ENCODE measurements at places on chromosomes 7 and 10. TPM values are rescaled to one million over a fixed set of nuclear protein-coding genes. Genes with fewer than 3 reads are reported as not detected.

The PLAU gene
- total RNA-seq, result 115 TPM

GRCh38 chr10:33507662-33508425 lies 173.4 kb upstream of the NRP1 start:
- DNase-seq, result peak; percentile 43

DNA sequence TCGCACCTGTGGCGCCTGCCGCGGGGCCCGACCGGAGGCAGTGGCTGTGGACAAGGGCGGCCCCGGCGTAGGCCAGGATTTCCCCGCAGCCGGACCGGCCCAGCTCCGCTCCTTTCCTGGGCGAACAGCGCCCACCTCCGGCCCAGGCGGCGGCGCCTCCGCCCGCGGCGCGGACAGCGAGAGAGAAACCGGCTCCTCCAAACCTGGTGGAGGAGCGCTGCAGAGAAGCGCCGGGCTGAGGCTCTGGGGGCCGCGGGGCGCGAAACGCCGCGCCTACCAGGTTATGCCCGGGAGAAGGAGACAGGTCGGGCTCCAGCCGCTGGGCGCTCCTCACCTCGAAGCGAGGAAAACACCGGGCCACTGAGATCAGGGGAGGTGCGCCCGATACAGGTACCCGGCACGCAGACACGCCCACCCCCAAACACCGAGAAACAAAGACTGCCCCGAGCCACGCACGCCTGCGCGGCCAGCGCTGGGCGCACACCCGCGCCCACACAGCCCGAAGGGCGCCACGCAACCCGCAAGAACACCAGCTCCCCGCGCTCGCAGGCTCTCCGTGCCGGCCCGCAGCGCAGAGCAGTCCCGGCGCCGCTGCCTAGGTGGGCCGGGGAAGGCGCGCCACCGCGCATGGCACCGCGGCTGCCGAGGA lies 3.3 kb downstream of the GRID1 start:
- DNase-seq, result no peak

GRCh38 chr7:39950473-39951225 lies 593 bp downstream of the CDK13 start:
- peak; percentile 40 for DNase-seq

DNA sequence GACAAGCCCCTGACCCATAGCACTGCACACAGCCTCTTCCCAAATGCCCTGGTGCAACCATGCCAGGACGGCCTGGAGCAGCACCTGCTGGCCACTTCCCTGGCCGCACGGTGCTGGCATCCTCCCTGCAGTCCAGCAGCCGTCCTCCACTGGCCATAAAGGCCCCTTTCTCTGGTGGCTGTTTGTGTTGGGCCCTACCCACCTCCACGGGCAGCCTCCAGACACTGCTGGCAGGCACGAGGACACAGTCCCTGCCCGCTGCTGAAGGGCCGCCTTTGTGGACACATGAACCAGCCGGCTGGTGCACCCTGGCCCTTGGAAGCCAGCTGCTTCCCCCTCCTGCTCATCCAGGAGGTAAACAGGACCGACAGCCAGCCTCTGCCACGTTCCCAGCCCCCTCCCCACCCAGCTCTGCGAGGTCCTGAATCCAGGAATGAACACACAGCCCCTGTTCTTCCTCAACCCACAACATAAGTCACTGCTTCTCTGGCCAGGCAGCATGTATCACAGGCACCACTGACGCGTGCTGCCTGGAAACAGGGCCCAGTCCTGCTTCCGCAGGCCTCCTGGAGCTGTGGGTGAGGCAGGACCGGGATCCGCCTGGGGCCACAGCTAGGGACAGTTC lies 43.8 kb downstream of the SPOCK2 start:
- DNase-seq, result peak; percentile 28

DNA sequence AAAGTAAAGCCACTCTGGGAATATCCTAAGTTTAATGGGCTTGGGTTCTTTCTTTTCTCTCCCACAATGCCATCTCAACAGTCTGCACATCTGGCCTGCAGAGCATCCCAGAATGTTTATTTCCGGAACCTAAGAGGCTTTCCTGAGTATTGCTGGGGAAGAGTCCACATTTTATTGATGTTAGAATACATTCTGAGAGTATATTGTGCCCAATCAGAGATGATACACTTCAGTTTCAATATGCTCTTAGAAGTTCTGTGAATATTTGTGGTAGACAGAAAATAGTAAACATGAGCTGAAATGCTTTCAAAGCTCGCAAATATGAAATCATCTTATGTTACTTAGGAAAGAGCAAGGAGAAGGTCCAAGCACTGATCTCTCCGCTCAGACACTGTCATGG lies 200.6 kb downstream of the TWIST1 start:
- no peak for DNase-seq

The ALOX5 gene
- total RNA-seq, result not detected

- DNase-seq, result peak; percentile 77
Measured at GRCh38 chr10:51063659-51064535, 10.4 kb upstream of the PRKG1 start.

The ZP3 gene
- total RNA-seq, result 0.83 TPM

The BMPER gene
- total RNA-seq, result 7.5 TPM

DNA sequence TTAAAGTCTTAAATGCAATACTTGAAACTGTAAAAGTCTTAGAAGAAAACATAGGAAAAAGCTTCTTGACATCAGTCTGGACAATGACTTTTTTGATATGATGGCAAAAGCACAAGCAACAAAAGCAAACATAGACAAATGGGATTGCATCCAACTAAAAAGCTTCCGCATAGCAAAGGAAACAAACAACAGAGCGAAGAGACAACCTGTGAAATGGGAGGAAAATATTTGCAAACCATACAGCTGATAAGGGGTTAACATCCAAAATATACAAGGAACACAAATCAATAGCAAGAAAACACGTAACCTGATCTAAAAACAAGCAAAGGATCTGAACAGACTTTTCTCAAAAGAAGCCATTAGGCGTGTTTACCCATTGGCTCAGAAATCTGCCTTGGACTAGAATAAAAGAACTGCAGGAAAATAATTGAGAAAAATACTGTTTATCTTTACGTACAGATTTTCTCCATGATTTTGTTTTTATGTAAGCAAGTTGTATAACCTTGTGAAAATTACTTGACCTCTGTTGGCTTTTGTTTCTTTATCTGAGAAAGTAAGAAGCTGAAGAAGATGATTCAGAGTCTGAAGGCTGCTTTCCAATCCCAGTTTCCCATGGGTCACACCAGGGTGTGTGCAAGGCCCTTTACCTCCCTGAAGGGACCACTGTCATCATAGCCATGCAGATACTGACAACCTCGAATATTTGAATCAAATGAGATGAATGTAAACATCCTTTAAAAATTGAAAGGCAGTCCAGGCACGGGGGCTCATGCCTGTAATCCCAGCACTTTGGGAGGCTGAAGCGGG lies 99.1 kb upstream of the LANCL2 start:
- DNase-seq, result peak; percentile 27

DNA sequence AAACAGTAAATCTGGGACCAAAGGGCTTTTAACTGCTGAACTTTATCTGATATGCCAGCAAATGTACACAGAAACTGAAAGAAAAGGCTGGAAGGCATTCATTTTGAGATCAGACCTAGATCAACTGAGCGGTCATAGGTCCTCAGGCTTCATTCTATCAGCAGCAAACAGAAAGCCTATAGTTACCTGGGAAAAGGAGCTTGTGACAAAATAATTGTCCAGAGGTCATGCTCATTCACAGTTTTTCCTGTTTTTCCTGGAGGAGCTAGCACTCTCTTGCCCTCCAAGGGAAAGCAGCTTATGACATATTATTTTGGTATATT lies 320.2 kb downstream of the AHR start:
- no peak for DNase-seq

GRCh38 chr10:132877473-132877872 lies 64.9 kb downstream of the CFAP46 start:
- DNase-seq, result no peak

The CYP2E1 gene
- total RNA-seq, result 0.36 TPM

- peak; percentile 41 for DNase-seq
Measured at GRCh38 chr7:128398016-128398840, 11.6 kb downstream of the IMPDH1 start.

GRCh38 chr7:318476-318875 lies 28.5 kb downstream of the FOXL3 start:
- DNase-seq, result no peak

DNA sequence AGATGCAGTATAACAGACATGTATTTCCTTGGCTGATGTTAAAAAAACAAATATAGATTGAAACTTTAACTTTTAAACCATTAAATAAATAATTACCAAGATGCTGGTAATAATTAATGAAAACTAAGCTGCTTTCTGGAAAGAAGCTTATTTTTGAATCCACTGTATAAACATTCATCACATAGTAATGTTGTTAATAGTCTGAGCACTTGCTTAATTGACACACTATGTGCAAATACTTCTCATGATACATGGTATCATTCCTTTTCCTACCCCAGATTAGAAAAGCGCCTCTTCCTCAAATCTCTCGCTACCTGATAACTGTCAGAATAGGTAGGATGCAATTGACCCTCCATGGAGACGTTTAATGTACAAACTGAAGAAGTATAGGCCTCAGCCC lies 15.0 kb upstream of the COL28A1 start:
- no peak for DNase-seq

- DNase-seq, result no peak
Measured at GRCh38 chr7:137302081-137302480, 41.5 kb downstream of the PTN start.

DNA sequence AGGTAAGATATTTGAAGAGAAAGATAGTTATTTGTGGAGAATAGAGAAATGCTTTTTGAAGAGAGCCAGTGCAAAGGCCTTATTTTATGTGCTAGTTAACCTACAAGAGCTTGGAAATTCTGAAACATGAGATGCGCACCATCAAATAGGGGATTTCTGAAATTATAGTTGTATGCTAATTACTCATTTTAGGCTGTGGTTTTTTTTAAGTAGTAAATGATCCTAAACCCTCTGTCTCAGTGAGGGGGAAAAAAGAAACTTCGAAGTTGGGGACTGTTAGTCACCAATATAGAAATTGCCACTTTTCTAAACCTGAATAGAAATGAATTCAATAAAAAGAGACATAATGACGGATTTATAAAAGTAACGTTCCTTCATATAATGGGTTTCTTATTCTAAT lies 119.3 kb upstream of the MDFIC start:
- no peak for DNase-seq

- no peak for DNase-seq
Measured at GRCh38 chr7:47771990-47772360, 176.3 kb downstream of the PKD1L1 start.

DNA sequence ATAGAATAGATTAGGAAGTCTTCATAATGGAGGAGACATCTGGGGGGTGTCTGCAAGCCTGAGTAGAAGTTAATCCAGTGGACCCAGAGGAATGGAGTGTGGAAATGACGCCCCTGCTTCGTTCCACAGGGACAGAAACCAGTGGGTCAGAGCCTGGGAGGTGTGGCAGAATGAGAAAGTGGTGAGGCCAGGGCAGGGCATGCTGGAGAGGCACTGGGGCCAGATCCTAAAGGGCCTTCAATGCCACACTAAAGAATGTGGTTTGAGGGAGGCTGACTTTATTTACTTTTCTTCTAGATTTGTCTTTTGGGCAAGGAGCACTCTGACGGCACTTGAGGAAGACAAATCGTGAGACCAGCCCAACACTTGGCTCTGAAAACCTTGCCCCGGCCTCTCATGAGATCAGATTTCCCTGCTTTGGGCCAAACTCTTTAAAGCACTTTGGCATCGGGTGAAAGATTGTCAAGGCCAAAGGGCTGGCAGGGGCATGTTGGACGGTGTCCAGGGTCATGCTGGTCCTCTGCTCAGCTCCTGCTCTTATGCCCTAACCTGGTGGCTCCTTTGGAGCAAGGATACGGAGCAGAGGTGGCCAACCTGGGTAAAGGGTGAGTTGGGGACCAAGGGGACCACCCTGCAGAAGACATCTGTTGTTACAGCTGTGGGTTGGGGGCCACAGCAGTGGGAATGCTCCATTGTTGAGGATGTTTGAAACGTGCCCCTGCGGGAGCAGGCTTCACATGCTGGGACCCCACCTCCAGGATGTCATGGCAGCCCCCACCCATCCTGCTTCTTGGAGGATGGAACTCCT lies 157.0 kb upstream of the ZMIZ1 start:
- no peak for DNase-seq

DNA sequence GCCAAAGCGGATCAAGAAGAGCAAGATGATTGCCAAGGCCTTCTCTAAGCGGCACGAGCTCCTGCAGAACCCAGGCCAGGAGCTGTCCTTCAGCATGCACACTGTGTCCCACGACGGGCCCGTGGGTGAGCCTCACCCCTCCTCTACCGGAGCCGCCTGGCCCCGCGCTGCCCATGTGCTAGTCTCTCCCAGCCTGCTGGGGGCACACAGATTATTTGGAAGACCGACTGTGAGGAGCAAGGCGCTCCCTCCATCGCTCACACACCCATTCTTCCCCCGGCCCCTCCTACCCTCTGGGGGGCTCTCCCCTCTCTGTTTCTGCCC lies 13.9 kb upstream of the AHCYL2 start:
- no peak for DNase-seq

DNA sequence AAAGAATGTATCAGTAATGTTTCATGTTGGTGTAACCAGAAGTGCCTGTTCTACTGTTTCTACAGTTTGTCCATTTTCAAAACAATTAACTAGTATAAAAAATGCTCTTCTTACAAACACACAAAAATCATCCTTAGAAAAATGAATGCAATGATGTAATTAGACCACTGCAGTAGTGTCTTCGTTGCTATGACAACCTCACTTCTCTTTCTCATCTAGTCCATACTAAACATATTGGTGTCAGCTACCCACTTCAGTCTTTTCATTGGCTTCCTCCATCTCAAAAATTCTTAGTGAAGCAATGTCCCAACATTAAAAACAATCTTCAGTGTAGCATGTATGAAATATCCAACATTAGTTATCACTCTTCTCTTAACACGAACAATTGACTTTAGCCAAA lies 1265.8 kb downstream of the REEP3 start:
- DNase-seq, result no peak

DNA sequence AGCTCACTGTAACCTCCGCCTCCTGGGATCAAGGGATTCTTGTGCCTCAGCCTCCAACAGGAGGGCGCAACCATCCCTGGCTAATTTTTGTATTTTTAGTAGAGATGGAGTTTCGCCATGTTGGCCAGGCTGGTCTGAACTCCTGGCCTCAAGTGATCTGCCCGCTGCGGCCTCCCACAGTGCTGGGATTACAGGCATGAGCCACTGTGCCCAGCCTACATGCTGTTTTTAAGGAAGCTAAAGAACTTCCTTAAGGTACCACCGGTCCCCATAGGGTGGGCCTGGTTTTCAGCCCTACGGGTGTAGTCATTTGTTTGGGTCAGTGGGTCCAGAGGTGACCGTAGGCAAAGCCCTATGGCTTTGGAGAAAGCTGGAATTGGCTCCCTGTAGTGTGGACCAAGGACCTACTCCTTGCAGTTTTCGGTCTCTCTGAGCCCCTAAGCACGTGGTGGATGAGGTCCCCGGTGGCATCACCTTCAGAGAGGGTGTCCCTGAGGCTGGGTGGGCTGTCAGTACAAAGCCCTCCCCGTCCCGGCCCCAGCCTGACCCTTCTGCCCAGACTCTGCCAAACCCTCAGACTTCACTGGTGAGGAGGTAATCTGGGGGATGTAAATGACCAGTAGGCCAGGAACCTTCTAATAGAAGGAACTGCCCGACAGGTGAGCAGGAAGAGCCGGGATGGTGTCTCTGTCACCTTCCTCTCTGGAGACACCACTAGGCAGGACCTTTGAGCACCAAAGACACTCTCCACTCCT lies 30.5 kb downstream of the ANXA11 start:
- no peak for DNase-seq

The ANXA8L1 gene
- 0.18 TPM for total RNA-seq

The CYP3A5 gene
- not detected for total RNA-seq
